ENCODE measurements at places on chromosomes 11 and 22. TPM values are rescaled to one million over a fixed set of nuclear protein-coding genes. Genes with fewer than 3 reads are reported as not detected.

DNA sequence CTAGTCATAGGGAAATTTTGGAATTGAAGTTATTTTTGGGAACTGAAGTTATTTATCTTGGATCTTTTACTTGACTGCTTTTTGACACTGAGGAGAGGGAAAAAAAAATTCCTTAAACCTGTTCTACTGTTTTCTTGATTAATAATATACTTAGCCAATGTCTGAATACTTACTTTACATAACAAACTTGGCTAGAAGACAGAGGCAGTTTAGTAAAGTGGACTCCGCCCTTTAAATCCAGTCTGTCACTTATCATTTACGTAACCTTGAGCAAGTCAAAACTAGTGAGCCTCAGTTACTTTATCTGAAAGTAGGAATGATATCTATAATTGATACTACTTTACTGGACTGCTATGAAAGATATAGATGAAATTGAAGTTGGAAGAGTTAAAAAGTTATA lies 19.5 kb downstream of the CTSC start:
- no peak for DNase-seq

SNX32 gene
- total RNA-seq, result not detected

GRCh38 chr11:123103326-123103980 lies 41.5 kb upstream of the HSPA8 start:
- DNase-seq, result peak; percentile 65

GRCh38 chr11:10490398-10491241 lies 35.6 kb downstream of the AMPD3 start:
- peak; percentile 82 for DNase-seq

DNA sequence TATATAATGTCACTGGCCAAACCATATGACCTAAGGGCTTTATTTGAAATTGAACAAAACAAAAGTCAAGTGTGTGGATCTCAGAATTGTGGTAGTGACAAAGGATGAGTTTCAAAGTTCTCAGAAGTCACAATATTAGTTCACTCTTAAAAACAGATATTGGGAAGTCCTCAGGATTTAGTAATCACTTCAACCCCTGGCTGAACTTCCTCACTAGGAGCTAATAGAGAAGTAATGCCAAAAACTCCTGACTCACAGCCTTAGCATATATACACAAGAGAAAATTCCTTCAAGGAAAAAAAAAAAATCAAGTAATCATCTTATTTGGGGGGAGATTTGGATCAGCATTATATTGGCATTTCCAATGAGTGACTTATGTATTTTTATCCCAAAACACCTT lies 75.6 kb upstream of the APOA1 start:
- no peak for DNase-seq

GDPD4 gene
- not detected for total RNA-seq

GRCh38 chr11:102552447-102553194 lies 22.1 kb upstream of the MMP7 start:
- DNase-seq, result no peak
